Muscle of back (tissue), 13 donors: ENCODE measurements at places on chromosomes 2 and 18. TPM values are rescaled to one million over a fixed set of nuclear protein-coding genes. Genes with fewer than 3 reads are reported as not detected.
A peak's percentile ranks its signal among the peaks of the same experiment; 100 is the strongest.

The STK17B gene
- 7.3 TPM for polyA plus RNA-seq

The C2orf81 gene
- polyA plus RNA-seq: 3.2 TPM

The RND3 gene
- 47.3 TPM for polyA plus RNA-seq

The TRAK2 gene
- 37.4 TPM for polyA plus RNA-seq

The PSMD14 gene
- polyA plus RNA-seq: 40.8 TPM

The KRTCAP3 gene
- 1.3 TPM for polyA plus RNA-seq

The REG1B gene
- polyA plus RNA-seq: not detected

The KIAA2012 gene
- polyA plus RNA-seq: 0.16 TPM

- DNase-seq: peak; percentile 89
Measured at GRCh38 chr2:45452866-45453265, 158.2 kb downstream of the SRBD1 start.

DNA sequence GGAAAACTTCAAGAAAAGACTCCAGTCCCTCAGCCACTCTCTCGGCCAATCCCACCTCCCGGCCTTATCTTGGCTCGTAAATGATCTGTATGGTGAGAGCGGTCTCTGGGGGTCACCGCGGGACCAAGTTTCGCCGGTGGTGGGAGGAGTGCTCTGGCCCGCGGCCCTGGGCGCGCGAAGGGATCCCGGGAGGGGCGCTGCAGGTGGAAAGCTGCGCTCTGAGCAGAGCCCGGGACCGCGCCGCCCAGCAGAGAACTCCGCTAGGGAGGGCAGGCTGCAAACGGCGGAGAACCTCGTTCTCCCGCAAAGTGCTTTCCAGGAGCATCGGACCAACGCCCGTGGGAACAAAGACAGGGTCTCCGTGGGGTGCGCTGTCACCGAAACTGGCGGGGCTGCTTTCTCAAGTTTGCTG, 622 bp downstream of the LRP2 start:
- no peak for DNase-seq

- DNase-seq: no peak
Measured at GRCh38 chr2:157932480-157933159, 56.5 kb upstream of the ACVR1 start.

GRCh38 chr2:171956135-171956825, 34.0 kb downstream of the HAT1 start:
- DNase-seq: peak; percentile 10

- DNase-seq: no peak
Measured at GRCh38 chr2:206112108-206112507, 26.1 kb upstream of the INO80D start.

- DNase-seq: no peak
Measured at GRCh38 chr18:60838677-60839076, 466.1 kb upstream of the MC4R start.

- no peak for DNase-seq
Measured at GRCh38 chr2:63614983-63615945, 26.5 kb downstream of the MDH1 start.

DNA sequence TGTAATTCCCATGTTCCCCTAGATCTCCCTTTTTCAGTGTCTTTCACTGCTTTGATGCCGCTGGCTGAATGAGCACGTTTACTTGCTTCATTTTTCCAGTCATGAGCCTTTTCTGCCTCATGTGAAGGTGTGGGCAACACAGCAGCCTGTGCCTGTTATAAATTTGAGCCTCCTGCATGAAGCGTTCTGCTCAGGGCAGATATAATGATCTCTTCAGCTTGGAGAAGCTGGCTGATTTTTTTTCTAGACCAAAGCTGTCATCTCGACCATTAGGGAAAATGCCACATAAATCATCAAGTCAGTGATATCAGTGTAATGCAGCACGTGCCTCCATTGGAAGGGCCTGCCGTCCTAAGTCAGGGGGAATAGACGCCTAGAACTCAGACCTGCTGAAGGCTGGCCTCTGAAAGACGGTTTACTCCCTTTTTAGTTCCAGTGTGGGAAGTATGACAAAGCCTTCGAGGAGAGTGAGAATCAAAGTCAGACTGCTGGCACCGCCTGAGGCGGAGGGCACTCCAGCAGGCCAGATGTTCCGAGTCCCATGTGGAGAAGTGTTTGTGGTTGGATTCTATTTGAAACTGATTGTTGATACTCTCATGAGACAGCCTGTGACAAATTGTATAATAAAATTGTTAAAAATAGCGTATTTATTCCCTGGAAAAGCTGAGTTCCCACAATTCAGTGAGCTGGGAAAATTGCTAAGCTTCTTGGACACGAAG, 196.5 kb downstream of the MYO1B start:
- peak; percentile 49 for DNase-seq

GRCh38 chr18:32391126-32391525, 79.6 kb downstream of the GAREM1 start:
- DNase-seq: no peak

GRCh38 chr2:218961651-218962570, 2.4 kb downstream of the CDK5R2 start:
- DNase-seq: no peak

DNA sequence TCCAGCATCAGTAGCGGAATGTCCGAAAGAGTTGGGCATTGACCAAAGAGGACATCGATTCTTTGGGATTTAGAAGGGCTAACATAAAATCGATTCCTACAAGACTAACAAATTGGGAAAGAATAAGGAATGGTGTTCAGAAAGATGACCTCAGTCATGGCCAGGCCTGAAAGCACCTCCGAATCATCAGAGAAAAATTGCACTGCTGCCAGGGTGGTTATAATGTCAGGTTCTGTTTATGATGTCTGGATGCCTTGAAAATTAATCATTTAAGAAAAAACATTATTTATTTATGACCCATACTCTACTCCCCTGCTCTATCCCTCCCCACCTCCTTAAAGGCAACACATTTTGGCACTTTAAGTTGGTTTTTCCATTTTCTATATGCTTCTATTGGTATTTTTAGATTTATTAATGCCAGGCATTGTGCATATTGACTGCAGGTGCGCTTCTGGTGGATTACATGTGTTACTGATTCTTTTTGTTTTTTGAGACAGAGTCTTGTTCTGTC, 104.7 kb downstream of the MYCN start:
- no peak for DNase-seq

DNA sequence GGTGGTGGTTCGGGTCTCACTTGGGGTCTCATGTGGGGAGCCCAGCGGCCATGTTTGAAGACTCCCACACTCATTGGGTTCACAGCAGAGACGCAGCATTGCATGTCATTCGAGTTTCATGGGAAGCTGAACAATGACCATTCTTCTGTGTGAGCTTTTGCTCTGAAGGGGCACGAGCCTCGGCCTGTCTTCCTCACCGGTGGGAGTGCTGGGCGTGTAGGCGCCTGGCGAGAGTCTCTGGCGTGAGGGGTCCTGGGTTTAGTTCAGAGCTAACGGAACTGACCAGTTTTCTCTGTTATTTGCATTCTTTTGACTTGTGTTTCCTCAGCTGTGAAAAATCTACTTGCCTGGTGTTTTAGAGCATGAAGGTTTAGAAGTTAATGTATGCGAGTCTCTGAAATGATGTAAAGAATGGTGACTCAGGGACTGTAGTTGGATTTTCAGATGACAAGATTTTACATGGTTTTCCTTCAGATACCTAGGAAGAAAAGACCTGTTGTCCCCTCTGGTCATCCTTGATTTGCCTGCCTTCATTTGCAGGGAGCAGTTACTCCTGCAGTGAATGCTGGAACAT, 98.1 kb downstream of the ARMC9 start:
- DNase-seq: no peak

GRCh38 chr2:70753902-70754301, 14.1 kb downstream of the ADD2 start:
- no peak for DNase-seq

DNA sequence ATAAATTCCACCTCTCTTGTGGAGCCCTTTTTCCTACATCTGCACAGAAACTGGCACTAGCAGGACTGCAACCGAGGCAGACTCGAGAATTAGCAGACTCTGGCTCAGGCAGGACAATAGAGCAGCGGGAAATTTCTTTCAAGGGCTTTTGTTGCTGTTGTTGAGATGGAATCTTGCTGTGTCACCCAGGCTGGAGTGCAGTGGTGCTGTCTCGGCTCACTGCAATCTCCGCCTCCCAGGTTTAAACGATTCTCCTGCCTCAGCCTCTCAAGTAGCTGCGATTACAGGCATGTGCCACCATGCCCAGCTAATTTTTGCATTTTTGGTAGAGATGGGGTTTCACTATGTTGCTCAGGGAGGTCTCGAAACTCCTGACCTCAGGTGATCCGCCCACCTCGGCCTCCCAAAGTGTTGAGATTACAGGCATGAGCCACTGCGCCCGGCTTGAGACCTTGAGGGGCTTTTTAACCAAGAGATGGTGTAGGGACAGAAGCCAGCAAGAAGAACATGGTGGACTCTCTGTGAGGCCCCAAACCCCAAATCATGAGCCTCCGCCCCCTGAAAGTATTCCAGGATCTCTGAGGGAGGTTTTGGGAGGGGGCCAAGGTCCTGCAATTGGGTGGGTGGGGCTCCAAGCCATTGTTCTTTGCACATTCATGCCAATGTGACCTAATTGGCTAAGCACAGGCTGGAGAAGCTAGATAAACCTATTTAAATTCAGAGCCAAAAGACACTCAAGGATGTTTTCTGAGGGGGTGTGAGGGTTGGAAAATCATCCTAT, 68.4 kb upstream of the MSH2 start:
- no peak for DNase-seq

DNA sequence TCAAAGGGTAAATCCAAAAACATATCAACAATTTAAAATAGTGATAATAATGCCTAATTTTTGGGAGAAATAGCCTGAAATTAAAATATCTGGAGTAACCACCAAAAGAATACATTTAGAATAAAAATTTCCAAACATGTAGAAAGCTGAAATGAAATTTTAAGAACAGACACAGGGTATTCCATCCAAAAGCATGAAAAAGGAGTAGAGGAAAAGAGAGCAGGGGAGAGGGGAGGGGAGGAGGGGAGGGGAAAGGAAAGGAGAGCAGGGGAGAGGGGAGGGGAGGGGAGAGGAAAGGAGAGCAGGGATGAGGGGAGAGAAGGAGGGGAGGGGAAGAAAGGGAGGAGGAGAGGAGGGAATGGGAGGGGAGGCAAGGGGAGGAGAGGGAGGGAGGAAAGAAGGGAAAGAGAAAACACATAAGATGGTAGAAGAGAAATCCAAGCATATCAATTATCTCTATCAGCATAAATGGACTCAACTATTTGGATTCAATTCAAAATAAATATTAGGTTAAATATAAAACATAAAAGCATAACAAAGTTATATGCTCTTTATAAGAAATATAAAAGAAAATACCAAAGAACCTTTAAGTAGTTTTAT, 141.1 kb downstream of the ZNF385B start:
- no peak for DNase-seq

DNA sequence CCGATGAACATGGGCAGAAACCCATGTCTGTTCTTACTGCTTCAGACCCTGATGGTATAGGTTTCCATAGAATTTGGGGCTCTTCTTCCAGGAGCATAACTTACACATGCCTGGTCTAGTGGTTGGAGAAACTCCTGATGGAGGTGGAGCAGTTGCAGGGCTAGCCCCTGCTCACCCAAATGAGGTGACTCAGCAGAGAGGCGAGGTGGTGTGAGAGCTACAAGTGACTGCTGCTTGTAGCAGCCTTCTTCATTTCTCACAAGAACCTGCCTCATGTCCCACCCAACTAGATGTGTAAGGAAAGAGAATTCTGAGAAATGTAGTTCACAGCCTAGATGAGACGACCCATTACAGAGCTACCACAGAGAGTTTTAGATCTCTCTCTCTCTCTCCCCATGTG, 105.3 kb downstream of the ZNF407 start:
- DNase-seq: no peak

DNA sequence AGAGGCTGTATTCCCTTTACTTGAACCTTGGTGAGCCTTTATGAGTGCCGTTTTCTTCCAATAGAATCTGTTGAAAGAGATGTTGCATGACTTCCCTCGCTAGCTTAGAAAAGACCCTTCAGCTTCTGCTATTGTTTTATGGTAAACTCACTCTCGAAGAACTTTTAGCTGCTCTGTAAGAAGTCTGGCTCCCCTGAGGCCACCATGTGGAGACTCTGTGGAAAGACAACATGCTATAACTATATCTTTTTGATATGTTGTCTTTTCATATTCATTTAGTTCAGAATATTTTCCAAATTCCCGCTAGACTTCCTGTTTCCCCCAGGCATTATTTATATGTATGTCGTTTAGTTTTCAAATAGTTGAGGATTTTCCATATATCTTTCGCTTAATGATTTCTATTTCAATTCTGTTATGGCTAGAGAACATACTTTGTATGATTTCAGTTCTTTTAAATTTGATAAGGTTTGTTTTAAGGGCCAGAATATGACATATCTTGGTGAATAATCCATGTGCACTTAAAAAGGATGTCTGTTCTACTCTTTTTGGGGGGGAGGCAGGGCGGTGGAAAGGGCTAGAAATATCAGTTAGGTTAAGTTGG, 64.1 kb downstream of the PTPN4 start:
- peak; percentile 51 for DNase-seq

- no peak for DNase-seq
Measured at GRCh38 chr18:76668546-76668945, 153.8 kb upstream of the ZNF236 start.

- no peak for DNase-seq
Measured at GRCh38 chr2:159218389-159218788, 68.1 kb downstream of the WDSUB1 start.

DNA sequence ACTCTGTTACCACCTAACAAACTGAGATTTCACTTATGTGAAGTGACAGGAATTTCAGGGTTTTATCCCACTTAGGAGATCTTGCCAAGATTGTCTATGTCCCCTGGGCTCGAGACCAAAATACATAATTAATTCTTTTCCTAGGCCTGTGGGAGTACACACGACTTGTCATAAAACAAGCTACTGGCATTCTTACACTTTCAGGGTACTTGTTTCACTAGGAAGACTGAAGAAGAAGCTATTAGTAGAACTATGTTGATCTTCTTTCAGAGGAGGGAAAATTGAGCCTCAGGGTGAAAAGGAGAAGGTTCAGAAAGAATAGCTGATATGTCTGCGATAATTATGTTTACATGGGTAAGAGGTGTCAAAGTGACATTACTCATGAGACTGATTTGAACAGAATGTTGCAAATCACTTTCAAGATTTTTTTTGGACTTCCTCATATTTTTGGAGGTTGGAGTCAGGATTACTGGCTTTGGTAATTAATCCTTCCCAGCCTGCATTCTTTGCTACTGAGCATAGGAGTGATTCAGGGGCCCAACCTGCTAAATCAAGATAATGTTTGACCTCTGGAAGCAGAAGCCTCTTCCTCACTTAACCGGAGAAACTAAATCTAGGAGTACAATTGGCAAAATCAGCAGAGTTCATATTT, 240.0 kb upstream of the NT5C1B start:
- peak; percentile 74 for DNase-seq

DNA sequence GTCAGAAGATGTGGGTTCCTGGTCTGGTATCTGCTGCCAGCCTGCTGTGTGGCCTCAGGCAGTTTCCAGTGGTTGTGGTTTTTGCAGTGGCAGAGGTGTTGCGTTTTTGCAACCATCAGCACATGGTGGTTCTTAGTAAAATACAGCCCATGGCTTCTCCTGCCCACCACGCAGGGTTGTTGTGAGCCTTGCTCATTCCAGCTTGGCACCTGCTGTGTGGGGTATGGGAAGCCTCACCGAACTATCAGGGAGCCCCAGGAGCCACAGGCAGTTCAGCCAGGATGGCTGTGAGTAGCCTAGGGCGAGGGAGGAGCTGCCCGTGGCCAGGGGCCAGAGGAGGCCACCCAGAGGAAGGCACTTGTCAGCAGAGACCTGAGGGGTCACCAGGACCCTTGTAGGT, 9.8 kb downstream of the ARID5A start:
- DNase-seq: no peak

GRCh38 chr2:30639836-30640235, 167.4 kb downstream of the CAPN13 start:
- DNase-seq: no peak
